ENCODE measurements at places on chromosomes 12 and 14.

DNA sequence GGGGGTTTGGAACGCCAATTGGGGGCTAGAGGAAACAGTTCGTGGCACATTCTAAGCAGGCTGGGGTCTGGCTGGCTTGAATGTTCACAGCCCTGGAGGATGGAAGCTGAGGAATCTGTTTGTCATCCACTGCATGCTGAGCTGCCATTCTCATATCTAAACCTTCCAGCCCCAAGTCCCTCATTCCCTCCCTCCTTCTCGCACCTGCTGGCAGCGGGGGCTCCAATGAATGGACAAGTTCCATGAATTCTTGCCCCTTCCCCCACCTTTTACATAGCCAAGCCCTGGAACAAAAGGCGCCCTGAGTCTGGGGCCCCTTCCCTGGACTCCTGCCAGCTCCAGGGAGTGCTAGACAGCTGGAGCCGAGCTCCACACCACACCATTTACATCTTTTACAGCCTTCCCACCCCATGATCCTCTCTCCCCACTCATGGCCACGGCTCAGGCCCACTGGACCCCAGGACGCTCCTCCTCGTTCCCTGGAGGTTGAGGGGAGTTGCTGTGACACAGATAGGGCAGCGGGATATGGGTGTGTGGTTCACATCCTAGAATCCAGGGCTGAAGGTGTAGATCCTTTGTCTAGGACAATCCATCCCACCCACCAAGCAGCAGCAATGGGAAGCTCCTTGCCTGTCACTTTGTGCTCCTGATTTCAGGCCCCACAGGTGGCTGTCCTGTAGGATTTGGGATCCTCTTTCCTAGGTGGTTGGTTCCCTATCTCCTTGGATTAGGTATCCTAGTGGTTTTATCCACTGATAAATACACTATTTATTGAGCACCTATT is 21.7 kb upstream of the VRTN start:
- no peak for DNase-seq

- peak; percentile 30 for DNase-seq
Measured at GRCh38 chr12:20314328-20314727, 54.0 kb upstream of the PDE3A start.

DNA sequence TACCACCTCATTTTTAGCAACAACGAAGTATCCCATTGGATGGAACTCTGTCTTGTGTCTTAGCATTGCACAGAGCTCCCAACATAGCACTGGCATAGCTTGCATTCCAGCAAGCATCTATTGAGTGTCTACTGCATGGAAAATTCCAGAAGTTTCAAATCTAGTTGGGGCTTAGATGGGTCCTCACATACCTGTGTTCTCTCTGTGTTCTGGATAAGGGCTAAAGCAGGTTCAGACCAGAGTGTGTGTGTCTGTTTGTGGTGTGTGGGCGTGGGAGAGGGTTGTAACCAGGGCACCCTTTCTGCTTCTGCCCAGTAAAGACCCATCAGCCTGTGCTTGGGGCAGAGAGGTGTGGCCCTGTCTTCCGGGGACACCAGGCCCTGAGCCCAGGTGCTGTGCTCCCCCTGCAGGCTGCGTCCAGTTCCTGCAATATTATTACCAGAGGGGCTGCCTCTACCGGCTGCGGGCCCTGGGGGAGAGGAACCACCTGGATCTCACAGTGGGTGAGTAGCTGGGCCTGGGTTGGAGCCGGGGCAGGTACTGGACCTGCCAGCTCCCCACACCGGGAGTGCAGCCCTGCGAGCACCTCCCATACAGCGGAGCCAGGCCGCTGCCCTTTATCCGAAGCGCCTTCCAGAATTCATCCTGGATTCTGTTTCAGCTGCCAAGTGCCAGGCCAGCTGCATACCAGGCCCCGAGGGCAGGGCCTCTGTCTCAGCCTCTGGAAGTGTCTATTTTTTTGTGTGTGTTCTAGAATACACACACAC is 20.3 kb downstream of the RHOF start:
- peak; percentile 50 for DNase-seq

- DNase-seq = peak; percentile 49
Measured at GRCh38 chr14:78967111-78967809, 797.1 kb downstream of the NRXN3 start.

- no peak for DNase-seq
Measured at GRCh38 chr14:22602862-22603261, 4.8 kb downstream of the ABHD4 start.

DNA sequence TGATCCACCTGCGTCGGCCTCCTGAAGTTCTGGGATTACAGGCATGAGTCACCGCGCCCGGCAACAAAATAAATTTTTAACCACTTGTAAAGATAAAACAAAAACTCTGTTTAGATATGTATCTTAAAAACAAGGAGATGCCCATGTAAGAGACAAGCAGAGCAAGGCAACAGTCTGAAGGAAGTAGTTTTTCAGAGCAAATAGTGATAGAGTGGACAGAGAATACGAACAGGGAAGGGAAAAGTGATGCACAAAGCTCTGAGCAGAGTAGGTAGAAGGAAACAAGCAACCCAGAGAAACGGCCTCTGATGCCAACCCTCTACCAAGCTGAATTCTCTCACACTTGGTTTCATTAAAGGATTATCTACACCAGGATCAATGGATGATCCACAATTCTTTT is 24.8 kb upstream of the CDKL1 start:
- no peak for DNase-seq

- no peak for DNase-seq
Measured at GRCh38 chr12:123442774-123443173, 6.3 kb upstream of the RILPL2 start.

DNA sequence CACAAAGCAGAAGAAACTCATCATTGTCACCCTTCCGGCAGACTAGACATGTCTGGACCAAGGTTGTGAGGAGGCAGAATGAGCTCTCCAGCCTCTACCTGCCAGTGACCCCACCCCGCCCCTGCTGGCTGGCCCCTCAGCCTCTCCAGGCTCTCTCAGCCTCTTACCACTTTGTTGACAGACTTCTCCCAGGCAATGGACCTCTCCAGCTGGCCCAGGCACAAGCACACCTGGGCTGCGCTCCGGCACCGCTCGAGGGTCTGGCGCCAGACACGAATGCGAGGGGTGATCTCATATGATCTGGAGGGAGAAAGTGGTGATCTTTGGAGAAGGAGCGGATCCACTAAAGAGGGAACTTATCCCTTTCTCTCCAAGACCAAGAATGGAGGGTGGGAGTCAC is 30.3 kb downstream of the BAZ2A start:
- no peak for DNase-seq

DNA sequence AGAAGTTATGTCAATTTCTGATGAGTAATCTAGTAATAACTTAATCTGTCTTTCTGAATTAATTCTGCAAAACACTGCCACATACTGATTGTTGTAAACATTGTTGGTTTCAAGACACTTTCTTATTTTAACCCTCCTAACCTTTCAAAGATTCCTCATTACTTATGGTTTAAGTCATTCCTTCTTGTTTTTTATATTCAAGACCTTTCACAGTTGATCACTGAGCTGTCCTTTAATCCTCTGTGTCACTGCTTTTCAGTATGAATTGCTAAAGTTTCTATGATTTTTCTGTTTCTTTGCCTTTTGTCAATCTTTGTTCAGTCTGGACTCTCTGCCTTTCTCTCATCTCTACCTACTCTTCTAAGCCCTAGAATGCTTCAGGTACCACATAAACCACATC is 164.7 kb downstream of the RAD51B start:
- no peak for DNase-seq

DNA sequence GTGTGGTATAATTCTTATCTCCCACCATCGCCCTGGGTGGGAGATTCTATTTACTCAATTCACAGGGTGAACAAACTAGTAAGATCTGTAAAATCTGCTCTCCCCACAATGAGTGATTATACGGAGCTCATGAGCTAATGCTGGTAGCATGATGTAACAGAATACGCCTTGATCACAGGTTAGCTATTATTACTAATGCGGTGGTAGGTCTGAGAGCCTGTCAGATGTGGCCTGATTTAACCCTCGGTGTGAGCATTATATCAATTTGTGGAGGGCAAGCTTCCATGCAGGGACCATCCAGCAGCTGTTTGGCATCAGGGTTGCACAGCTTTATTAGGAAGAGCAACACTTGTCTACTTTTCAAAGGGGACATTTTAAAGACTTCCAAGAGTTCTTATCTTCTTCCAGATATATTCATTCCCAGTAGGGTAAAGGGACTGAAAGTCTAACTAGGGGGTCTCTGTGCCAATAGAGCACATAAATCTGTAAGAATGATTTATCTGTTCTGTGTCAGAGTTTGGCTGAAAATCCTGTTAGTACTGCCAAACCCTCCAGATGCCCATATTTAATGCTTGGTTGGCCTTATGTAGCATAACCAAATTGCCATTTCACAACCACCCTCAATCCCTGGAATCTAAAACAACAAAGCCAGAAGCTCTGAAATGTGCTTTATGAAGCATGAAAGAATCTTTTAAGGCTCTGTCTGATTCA is 18.7 kb downstream of the TSHR start:
- DNase-seq = peak; percentile 92

DNA sequence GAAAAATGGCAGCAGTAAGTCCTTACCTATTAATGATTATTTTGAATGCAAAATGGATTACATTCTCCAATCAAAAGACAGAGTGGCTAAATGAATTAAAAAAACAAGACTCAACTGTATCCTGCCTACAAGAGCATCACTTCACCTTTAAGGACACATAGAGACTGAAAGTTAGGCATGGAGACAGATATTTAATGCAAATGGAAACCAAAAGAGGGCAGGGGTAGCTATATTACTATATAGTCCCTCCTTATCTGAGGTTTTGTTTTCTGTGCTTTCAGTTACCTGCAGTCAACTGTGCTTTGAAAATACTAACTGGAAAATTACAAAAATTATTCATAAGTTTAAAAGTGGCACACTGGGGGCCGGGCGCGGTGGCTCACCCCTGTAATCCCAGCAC is 17.2 kb downstream of the NECAP1 start:
- DNase-seq = no peak

GRCh38 chr14:93752980-93753561 is 35.2 kb downstream of the PRIMA1 start:
- DNase-seq = no peak

DNA sequence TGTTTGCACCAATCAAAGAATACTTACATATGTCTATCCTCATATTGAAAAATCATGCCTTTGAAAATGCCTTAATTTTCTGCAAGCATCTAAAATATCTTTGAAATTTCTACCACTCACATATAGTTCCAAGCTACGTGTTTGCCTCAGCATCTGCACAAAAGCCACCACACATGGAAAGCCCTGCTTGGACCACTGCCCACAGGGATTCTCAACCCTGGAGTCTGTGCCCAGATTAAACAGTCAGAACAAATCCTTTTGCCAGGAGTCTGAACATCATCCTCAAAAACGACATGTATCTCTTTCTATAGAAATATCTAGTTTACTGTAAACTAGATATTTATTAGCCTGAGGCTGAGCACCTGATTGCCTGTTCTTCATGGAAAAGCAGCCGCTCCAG is 32.6 kb downstream of the ARMH4 start:
- DNase-seq = no peak

- peak; percentile 100 for DNase-seq
Measured at GRCh38 chr14:31263485-31264133, 56.0 kb upstream of the HECTD1 start.

DNA sequence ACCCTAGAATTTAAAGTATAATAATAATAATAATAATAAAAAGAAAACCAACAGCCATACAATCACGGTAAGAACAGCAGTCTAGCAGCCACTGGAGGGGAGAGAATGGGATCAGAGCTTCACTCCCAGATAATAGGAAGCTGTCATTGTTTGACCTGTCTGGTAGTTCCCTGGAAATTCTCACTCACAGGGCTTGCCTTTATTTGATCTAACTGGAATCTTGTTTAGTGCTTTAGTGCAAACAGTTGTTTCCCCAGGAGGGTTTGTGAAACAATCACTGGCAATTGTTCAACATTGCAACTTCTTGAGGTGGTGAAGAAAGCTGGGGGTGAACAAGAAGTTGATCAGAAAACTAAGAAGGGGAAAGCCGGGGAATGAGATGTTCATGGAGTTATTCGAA is 68.7 kb upstream of the PTCSC3 start:
- no peak for DNase-seq

- DNase-seq = peak; percentile 82
Measured at GRCh38 chr14:55430024-55430690, 10.3 kb downstream of the TBPL2 start.

- DNase-seq = no peak
Measured at GRCh38 chr14:50001999-50002925, 109.4 kb downstream of the ARF6 start.

GRCh38 chr14:37311252-37311651 is 113.5 kb downstream of the MIPOL1 start:
- DNase-seq = no peak

DNA sequence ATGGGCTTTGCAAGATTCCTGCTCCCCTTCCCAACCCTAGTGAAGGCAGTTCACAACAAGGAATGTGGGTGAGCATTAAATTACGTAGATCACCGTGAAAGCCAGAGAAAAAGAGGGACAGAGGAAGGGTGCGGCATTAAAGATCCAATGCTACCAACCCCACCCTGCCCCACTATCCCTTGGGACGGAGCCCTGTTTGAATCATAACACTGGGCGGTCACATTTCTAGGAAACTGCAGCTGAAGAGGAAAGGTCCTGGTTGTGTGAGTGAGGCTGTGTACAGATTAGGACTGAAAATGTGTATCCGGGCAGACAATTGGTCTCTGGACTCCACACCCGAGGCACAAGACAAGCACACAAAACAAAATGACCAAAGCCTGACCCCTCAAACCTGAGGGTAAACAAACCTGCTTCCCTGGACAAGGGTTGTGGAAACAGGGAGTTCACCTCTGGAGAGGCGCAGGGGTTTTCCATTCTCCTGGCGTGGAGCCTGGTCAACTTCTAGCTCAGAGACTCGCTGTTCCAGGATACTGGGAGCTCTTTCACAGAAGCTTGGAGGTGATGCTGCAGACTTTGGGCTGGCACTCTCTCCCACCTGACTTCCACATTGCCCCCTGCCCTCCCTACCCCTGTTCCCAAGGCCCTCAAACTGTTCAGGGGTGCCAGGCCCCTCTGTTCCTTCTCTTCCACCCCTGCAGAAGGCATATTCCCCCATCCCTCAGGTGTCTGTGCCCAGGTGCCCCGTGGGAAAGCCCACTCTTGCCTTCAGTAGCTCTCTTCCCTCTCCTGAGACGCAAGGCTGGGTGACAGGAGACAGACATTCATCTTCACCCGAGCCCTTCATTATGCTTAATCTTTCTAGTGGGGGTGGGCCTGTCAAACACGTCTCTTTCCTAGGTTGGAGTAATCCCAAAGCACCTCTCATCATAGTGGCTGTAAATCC is 16.5 kb downstream of the NINJ2 start:
- peak; percentile 45 for DNase-seq

DNA sequence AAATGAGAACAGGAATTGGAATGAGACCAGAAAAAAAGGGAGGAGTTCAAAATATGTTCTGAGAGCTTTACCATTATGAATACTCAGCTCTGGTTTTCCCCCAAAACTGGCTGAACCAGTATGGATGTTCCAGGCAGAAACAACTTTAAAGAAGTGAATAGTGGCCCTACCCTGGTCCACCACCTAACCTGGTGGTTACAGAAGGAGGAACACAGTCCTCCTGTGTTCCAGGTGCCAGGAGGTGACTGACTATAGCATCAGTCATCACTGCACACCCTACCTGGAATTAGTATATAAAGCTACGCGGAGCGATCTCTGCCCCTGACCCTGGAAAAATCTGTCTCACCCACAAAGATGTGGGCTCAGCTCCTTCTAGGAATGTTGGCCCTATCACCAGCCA is at the start of gene A2ML1:
Gene A2ML1 (plus strand): TSS at position 324 of the 400 bp plus-strand sequence. CDS start 31 bp downstream, at position 355.
- no peak for DNase-seq
